ENCODE measurements at places on chromosomes 4 and X.

DNA sequence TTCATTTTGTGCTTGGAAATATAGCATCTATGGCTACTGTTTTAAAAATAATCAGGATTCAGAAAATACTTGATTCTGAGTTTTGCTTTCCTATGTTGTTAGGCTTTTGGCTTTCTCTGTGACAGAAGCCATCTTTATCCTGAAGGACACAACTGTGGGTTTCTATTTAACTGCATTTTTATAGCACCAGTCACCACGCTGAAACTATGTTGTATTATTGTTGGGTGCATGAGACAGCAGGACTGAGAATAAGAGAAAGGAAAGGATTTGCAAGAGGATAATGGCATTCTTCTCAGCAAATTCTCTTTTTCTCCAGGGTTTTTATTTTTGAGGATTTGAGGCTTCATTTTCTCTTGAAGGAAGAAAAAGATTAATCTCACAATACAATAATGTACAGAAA is 10.1 kb upstream of the NEUROG2 start:
- DNase-seq: no peak

GRCh38 chr4:120720354-120720934 is 202.1 kb downstream of the PRDM5 start:
- DNase-seq: no peak

DNA sequence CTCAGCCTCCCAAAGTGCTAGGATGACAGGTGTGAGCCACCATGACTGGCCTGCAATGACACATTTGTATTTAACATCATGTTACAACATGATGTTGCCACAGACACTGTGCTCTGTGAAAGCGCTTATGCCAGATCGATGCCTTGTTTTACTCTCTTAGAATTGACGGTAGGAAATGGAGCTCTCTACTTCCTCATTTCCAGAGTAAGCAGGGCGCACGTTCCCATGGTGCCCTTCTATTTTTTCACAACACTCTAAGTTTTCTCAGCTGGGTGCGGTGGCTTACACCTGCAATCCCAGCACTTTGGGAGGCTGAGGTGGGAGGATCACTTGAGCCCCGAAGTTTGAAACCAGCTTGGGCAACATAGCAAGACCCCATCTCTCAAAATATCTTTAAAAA is 60.7 kb upstream of the DHRSX start:
- no peak for DNase-seq

DNA sequence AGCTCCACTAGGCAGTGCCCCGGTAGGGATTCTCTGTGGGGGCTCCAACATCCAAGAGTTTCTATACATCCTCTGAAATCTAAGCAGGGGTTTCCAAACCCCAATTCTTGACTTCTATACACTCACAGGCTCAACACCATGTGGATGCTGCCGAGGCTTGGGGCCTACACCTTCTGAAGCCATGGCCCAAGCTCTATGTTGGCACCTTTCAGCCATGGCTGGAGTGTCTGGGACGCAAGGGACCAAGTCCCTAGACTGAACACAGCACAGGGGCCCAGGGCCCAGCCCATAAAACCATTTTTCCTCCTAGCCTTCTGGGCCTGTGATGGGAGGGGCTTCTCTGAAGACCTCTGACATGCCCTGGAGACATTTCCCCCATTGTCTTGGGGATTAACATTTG is 511.8 kb downstream of the TRAM1L1 start:
- DNase-seq: no peak

DNA sequence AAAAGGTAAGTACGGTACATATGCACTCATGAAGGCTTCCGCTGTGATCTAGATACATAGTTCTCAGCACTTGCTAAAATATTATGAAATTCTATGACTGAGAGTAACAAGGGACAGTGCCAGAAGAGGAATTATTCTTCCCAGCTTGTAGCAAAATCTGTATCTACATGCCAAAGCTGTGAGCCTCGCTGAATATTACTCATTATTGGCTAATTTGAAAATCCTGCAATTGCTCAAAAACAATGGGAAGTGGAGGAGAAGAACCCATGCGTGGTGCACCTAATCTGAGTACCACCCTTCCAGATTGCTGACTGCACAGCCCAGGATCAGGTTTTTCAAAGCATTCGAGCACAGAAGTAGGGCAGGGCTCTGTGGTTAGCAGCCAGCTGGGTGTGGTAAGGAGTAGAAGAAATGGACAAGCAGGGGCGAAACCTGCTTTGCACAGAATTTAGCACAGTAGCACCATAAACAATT is 17.4 kb upstream of the PDCL2 start:
- no peak for DNase-seq

GRCh38 chr4:8192748-8193738 is 6.0 kb upstream of the SH3TC1 start:
- peak; percentile 76 for DNase-seq

DNA sequence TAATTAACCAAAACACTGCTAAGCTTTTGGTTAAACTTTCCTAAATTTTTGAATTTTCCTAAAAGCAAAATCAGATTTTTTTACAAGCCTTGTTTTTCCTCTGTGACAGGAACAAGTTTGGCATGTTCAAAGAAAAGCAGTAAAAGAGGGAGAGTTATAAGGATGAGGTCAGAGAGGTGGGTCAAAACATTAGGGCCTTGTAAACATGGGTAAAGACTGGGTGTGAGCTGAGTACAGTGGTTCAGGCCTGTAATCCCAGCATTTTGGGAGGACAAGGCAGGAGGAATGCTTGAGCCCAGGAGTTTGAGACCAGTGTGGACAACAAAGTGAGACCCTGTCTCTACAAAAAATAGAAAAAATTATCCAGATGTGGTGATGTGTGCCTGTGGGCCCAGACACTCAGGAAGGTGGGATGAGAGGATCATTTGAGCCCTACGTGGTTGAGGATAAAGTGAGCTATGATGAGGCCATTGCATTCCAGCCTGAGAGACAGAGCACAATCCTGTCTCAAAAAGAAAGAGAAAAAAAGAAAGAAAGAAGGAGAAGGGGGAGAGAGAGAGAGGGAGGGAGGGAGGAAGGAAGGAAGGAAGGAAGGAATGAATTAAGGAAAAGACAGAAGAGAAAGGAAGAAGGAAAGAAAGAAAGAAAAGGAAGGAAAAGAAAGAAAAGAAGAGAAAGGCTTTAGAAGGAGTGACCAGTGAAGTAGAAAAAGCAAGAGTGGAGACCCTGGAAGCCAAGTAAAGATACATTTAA is 17.0 kb upstream of the FRYL start:
- DNase-seq: no peak

GRCh38 chr4:159308566-159309340 is 205.9 kb downstream of the RAPGEF2 start:
- DNase-seq: no peak

GRCh38 chr4:133694416-133694815 is 507.2 kb downstream of the PABPC4L start:
- no peak for DNase-seq

DNA sequence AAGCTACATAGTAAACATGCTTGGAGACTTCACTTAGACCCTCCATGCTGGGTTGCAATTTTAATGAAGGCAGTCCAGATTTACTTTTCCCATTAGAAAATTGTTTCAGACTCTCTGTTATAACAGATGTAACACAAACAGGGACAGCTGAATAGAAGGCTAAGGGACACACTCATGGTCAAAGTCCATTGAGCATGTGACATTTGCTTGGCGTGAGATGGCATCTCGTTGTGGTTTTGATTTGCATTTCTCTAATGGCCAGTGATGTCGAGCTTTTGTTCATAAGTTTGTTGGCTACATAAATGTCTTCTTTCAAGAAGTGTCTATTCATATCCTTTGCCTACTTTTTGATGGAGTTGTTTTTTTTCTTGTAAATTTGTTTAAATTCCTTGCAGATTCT is 358.2 kb upstream of the CLNK start:
- no peak for DNase-seq

DNA sequence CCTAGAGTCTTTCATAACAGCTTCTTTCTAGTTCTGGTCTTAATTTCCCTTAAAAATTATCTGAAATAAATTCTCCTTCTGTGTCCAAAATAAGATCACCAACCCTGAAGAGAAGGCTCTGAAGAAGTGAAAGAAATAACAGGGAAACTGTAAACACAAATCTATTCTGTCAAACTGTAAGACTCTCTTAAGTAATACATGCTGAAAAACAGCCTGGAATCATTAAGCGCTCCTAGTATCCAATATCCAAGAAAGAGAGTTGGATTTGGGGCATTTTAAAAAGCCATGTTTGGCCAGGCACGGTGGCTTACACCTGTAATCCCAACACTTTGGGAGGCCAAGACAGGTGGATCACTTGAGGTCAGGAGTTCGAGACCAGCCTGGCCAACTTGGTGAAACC is 53.3 kb downstream of the RELL1 start:
- no peak for DNase-seq

GRCh38 chr4:79249881-79250503 is 75.9 kb downstream of the NAA11 start:
- no peak for DNase-seq

GRCh38 chrX:88424541-88424940 is 322.5 kb upstream of the CPXCR1 start:
- DNase-seq: no peak

DNA sequence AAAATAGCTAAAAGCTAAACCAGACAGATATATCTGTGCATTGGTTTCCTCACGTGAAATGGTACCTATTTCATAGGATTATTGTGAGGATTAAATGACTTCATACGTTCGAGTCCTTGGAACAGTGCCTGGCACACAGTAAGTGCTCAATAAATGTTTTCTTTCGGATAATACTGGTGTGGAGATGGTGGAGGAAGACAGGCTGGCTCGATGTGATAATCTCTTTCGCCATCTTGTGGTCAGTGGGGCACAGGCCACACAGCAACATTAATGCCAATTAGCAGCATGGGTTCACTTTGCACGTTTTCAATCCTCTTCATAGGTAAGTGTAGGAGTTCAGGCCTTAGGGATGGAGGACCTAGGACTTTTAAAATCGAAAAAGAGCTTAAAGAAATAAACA is 9.3 kb downstream of the PAGE4 start:
- DNase-seq: peak; percentile 7

GRCh38 chrX:65644621-65645289 is 22.7 kb upstream of the MSN start:
- DNase-seq: no peak

GRCh38 chr4:27000820-27001219 is 140.2 kb downstream of the STIM2 start:
- no peak for DNase-seq

DNA sequence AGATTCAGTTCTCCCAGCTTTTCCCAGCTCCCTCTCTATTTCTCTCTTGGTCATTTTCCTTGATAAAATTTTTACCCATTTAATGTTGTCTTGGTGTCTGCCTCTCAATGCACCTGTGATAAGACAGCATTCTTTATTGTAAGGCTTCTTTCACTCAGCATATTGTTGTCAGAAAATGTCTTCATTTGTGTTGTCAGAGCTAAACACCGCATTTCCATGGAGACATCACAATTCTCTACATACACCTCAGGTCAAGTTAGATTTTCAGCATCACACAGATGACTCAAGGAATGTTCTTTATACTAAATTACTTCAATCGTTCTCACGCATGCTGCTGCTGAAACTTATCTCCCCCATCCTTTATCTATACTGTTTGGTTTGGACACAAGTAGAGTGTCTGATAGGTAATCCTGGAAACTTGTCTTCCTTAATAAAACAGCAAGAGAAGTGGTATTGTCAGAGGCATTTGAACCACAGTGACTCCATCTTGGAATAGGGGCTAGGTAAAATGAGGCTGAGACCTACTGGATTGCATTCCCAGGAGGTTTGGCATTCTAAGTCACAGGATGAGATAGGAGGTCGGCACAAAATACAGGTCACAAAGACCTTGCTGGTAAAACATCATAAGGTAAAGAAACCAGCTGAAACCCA is 41.3 kb upstream of the EFHC2 start:
- no peak for DNase-seq

GRCh38 chr4:22595684-22596083 is 79.8 kb upstream of the ADGRA3 start:
- DNase-seq: no peak

GRCh38 chr4:34636623-34637022 is 1607.7 kb downstream of the ARAP2 start:
- no peak for DNase-seq

- DNase-seq: no peak
Measured at GRCh38 chr4:13705521-13706041, 78.1 kb upstream of the BOD1L1 start.

DNA sequence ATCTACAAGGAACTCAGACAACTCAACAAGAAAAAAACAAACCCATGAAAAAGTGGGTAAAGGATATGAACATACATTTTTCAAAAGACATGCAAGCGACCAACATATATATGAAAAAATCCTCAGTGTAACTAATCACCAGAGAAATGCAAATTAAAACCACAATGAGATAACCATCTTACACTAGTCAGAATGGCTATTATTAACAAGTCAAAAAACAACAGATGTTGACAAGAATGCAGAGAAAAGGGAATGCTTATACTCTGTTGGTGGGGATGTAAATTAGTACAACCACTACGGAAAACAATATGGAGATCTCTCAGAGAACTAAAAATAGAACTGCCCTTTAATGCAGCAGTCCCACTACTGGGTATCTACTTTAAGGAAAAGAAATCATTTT is 12.1 kb downstream of the NIPAL1 start:
- DNase-seq: no peak

DNA sequence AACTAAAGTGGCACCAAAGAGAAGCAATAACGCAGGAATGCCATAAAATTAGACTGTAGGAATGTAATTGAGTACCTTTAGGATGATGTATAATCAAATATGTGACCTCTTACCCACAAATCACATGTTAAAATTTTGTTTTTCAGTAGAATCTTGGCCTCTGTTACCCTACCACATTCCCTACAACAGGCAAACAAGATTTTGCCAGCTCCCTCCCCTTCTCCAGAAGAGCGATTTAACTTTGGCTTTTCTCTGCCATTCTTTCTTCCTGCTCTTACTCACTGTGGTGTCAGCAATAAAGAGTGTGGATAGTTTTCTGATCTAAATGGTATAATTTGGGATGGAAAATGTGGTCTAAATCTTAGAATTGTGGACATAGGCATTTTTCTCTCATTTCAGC is 57.2 kb downstream of the TRIM2 start:
- DNase-seq: no peak

- no peak for DNase-seq
Measured at GRCh38 chr4:138223231-138223910, 18.8 kb downstream of the SLC7A11 start.

- no peak for DNase-seq
Measured at GRCh38 chr4:126838941-126839679, 793.6 kb upstream of the INTU start.

GRCh38 chr4:2787230-2788100 is 5.4 kb upstream of the SH3BP2 start:
- DNase-seq: peak; percentile 81

GRCh38 chr4:13966231-13967195 is 339.0 kb upstream of the BOD1L1 start:
- no peak for DNase-seq

DNA sequence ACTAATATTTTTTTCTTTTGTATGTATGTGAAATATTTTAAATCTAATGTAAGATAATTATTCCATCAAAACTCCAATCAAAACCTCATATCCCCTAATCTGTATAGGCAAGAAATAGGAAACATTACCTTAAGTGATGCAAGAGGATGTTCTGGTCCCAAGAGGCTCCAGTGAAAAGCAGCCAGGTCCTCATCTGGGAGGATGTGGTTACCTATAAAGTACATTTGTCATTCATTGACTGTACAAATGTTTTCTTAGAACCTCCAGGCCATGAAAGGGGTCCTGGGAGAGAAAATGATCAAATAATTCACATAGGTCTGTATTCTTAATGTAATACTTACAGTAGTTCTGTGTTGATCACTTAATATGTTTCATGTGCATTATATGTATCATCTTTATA is 25.5 kb downstream of the FAM120C start:
- no peak for DNase-seq

All from GM20000 (cell line).